Effector CD8-positive, alpha-beta T cell (primary cell): ENCODE measurements at places on chromosomes 1 and 21.

DNA sequence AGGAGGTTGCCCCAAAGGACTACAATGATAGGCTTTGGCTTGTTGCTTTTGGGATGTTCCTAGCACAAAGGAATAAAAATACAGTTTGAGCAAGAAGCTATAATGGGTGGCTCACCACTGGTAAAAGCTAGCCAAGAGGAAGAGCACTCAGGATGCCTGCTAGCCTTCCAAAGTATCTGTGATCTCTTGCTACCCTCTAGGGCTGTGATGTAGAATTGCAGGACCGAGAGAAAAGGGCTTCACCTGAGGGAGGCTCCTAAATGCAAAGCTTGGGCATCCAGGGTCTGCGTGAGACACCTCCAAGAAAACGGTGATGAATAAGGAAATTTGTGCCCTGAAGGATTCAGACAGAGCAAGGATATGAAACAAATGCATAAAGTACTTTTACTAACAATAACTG, 17.7 kb downstream of the IVL start:
- DNase-seq: no peak

GRCh38 chr1:67053535-67053784, 488 bp downstream of the SLC35D1 start:
- no peak for DNase-seq

DNA sequence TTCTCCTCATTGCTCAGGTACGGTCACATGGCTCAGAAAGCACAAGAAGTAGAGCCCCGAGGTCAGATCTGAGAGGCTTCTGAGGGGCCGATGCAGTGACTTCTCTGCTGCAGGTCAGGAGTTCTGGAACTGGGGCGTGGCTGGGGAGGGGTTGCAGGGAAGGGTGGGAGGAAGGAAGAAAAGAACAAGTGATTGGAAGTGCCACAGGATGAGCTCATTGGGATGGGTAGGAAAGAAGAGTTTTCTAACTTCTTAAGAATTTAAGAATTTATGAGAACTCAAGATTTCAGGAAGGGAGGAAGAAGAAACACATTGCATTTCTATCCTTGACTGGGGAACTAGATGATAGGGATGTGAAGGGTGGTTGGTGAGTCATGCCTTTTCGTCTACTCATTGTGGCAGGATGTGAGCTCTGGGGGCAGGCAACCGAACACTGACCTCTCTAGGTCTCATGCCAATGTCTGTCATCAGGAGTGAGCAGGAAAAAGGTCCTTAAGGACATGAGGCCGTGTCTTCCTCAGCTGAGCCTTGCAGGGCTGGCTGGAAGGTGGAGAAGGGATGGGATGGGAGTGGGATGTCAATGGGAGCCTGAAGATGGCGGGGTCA, 497 bp downstream of the FCRLB start:
- no peak for DNase-seq

GRCh38 chr1:59409549-59409948, 112.7 kb downstream of the FGGY start:
- DNase-seq: no peak

- DNase-seq: no peak
Measured at GRCh38 chr1:119740896-119741780, 27.6 kb downstream of the HMGCS2 start.

GRCh38 chr1:24580756-24581155, 24.9 kb downstream of the NCMAP start:
- no peak for DNase-seq

DNA sequence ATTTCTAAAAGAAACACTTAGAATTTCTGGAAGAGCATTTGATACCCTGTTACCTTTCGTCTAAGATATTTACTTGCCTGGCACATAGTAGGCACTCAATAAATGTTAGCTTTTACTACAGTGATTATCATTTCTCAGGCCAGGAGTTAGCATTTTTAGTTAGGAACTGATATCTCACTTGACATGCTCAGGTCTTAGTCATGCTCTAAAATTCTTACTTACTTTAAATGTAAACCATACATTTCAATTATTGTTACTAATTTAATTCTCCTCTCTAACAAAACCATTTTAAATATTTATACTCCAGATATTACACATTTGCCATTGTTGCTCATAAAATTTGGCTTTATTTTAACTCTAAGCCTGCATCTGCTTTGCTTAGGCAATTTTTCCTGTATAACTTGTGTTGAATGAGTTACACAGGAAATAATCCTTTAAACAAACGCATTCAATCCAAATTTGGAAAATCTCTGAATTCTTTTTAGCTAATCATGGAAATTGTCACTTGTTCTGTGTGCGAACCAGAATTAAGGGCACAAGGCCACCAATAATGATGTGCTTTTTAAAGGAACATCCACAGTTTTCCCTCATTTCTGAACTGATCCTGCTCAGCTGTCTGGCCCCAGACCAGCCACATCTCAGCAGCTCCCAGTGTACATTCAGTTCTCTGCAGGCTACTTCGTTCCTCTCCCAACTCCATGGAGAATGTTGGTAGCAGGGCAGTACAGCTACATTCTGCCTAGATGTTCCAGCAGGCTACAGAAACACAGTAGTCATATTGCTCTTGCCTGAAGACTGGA, 15.6 kb downstream of the NIBAN1 start:
- DNase-seq: no peak

DNA sequence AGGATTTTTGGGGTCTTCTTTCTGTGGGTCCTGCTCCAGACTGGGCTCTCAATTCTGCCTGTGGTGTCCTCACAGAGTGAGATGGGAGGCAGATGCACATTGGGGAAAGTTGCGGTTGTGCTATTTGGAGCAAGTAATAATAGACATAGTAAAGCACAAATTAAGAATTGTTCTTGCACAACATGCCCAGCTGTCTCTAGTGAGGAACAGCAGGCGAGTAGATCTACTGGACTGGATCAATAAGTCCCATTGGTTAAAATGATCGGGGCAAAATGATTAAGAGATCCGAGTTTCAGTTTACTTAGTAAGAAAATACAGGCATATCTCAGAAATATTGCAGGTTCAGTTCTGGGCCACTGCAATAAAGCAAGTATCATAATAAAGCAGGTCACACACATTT, 448.3 kb upstream of the PROX1 start:
- DNase-seq: no peak

- DNase-seq: no peak
Measured at GRCh38 chr1:16442265-16442664, 1.7 kb downstream of the NECAP2 start.

DNA sequence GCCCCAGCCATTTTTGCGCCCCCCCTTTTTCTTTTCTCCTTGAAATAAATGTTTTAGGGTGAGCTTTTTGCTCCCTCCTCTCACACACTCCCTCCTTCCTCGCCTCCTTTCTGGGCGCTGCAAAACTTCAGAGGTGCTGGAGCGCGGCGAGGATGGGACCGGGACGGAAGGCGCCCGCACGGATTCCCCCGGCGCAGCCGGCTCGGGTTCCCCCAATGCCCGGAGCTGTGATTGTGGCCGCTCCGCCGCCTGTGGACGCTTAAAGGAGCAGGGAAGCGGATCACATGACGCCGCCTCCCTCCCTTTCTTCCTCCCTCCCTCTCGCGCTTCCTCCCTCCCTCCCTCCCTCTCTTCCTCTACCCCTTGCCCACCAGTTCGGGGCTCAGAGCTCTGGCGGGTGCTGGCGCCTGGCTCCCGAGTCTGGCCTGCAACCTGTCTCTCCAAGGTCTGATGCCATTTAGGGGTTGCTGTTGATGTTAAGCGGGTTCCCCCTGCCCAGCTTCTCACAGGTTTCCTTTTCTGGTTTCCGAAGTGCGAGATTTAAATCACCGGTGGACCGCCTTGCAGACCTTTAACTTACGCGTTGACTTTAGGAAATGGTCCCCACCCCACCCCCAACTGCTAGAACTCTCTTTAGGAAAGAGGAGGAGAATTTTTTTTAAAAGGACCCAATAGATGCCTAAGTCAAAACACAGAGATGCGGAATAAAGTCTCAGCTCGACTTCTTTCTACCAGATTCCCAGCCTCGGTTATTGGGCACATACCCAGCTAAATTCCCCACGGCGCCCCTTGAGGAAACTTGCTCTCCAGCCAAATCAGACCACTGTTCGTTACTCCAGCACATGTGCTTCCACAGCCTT, at the start of gene WLS:
Gene WLS, minus strand, starts transcription at position 235 of the 860 bp plus-strand sequence. Its CDS starts 224 bp downstream, at position 11.
- DNase-seq: no peak

DNA sequence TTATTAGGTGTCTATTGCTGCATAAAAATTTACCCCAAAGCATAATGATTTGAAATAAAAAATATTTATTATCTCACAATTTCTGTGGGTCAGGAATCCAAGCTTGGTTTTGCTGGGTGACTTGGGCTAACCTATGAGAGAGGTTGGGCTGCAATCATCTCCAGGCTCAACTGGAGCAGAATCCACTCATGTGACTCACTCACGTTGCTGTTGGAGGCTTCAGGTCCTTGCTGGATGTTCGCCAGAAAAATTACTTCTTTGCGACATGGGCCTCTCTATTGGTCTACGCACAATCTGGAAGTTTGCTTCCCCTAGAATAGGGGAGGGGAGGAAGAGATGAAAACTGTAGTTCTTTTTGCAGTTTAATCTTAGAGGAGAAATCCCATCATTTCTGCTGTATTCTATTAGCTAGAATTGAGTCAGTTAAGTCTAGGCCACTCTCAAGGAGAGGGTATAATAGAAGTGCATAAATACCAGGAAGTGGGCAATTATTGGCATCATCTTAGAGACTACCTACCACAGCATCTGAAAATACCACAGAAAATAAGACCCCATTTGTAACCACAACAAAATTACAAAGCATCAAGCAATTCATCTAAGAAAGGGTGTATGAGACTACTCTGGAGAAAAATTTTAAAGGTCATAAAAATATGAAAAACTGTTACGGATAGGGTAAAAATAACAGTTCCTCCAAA, 5.7 kb upstream of the FASLG start:
- no peak for DNase-seq

DNA sequence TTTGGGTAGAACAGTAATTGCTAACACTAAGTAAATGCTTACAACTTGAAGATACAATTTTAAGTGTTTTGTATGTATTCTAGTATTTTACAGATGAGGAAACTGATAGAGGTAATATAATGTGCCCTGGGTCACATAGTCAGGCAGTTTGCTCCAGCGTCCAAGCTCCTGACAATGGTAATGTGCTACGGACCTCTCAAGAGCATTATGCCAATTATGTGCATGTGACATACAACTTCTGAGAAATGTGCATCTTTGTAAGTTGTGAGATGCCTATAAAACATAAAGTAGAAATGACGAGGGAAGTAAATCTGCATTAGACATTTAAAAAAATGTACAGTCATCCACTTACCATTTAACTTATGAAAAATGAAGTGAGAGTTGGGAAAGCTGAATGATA, 186.8 kb downstream of the LRRC7 start:
- no peak for DNase-seq

GRCh38 chr1:12376236-12377045, 146.6 kb downstream of the VPS13D start:
- DNase-seq: no peak

DNA sequence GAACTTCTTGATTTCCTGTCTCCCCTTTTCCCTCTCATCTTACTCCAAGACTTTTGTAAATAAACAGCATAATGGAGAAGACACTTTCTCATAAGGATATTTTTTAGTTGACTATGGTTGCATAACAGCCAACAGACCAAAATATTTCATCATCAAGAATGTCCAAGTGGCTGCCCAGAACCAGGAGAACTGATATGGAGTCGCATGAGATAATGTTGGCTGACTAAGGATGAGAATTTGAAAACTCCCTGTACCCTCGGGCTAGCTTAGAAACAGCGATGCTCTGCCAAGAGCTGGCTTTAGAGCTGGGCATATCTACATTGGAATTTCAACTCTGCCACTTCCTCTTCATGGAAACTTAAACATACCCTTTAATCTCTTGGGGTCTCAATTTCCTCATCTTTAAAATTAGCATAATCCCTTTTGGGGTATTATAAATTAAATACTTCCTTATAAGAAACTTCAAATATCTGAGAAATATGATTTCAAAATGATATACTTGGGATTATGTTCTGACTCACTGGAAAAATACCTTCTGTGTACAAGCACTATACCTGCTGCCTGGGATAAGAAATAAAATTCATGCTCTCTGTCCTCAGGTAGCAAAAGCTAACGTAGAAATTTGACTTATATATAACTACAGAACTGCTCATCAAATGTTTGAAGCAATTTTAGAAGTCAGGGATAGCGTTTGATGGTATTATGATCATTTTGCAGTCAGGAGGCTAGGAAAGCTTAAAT, 777.3 kb downstream of the LTN1 start:
- DNase-seq: no peak

GRCh38 chr1:169796274-169796810, 1.6 kb upstream of the METTL18 start:
- no peak for DNase-seq

DNA sequence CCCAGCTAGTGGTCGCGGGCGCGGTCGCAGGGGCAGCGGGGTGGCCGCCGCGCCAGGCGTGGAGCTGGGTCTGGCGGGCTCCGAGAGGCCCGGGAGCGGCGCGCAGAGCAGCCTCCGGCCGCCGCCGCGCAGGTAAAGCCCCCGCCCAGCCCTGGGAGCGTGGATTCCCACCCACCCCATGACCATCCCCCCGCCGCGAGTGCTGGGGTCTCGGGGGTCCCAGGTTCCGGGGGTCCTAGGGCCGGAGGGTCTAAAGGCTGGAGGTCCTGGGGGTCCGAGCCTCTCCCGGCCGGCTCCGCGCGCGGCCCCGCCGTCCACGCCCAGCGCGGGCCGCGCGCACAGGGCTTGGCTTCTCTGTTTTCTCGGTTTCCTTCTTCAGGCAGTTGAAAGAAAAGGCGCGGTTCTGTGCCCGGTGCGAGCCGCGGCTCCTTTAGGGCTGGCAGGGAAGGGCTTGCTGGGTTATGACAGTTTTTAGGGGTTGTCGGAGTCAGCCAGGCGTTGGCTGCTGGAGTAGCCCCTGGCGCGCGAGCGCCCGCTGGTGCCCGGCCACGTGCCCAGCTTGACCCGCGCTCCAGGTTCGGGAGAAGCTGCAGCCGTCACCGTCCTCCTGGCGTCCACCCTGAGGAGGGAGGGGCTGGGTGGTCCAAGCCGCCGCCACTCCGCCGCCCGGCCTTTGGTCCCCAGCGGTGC, 359 bp downstream of the LRRC3 start:
- no peak for DNase-seq

DNA sequence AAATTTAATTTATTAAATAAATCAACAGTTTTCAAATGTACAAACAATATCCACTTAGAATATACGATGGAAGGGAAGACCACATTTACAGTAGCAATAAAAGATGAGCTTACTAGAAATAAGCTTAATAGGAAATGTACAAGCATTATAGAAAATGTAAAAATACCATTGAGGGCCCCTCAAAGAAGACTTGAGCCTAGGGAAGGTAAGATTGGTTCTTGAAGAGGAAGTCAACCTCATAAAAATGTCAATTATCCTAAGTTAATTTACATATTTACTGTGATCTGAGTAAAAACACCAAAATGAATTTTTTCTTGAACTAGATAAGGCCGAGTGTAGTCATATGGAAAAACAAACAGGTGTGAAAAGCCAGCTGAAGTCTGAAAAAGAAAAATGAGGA, 39.7 kb upstream of the TRIM67 start:
- DNase-seq: no peak
